NCI-H1417 treated with DMSO at 0.1 percent for 48 hours (cell line): ENCODE measurements at places on chromosomes 11 and 22.

DNA sequence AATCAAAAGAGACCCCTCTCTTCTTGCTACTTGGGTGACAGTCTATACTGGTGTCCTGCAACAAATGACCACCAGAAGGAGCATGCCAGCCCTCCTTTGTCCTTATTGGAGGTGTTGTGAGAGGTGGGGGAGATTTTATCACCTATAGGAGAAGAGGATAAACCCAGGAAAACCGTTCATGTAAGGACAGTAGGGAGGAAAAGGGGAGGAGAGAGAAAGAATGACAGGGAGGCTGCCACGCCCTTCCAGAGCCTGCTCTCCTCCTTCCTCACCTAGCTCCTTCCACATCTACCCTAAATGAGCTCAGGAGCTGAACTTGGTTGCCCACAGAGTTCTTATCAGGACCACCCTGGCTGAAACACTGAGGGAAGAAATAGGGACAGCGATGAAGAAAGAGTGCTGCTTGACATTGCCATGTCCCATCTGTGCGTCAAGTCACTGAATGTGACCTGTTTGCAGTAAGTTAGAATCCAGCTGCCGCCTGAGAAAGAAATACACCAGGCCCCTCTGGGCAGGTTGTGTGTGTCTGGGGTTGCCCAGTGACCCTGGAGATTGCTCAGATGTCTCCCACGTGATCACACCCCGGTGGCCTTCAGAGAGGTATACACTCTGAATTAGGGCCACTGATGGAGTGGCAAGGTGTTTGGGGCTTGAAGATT lies 40.4 kb upstream of the ETS1 start:
- no peak for DNase-seq

DNA sequence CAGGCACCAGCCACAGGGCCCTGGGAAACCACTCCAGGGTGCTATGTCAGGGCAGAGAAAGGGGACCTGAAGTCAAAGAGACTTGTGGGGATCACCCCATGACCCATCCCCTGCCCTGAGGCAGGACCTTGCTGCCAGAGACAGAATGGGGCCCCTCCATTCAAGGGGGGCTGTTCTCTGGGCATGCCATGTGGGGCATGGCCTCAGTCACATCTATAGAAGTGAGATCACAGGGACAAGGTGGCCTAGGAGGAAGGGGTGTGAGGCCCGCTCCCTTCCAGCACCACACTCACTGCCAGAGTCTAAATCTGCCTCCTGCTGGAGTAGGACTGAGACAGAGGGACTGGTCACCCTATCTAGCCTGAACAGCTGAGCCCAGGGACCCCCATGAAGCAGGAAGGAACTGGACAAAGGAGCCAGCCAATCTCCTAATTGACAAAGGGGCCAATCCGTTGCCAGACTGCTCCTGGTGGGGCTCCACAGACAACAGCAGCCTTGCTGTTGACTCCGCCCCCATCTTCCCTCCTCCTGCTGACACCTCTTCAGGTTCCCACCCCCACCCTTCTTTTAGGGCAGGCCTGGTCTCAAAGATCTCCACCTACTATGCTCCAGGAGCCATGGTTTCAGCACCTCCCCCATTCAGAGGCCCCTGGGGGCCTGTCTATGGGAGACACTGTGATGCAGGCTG lies 26.0 kb downstream of the NEAT1 start:
- DNase-seq, result no peak

DNA sequence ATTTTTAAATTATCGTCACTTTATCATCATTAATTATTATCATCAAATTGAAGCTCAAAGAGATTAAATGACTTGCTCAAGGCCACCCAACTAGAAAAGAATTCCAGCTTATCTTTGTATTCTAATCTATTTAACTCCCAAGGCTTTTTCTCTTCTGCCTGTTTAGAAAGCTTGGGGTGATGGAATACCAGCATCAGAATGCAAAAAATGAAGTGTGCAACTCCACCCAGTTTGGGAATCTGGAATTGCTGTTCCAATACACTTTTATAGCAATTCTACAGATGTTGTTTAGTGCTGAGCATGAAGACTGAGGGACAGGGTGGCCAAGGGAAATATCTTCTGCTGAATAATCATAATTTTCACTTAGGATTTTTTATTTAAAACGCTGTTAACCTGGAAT lies 97.2 kb upstream of the FIBIN start:
- DNase-seq, result no peak

DNA sequence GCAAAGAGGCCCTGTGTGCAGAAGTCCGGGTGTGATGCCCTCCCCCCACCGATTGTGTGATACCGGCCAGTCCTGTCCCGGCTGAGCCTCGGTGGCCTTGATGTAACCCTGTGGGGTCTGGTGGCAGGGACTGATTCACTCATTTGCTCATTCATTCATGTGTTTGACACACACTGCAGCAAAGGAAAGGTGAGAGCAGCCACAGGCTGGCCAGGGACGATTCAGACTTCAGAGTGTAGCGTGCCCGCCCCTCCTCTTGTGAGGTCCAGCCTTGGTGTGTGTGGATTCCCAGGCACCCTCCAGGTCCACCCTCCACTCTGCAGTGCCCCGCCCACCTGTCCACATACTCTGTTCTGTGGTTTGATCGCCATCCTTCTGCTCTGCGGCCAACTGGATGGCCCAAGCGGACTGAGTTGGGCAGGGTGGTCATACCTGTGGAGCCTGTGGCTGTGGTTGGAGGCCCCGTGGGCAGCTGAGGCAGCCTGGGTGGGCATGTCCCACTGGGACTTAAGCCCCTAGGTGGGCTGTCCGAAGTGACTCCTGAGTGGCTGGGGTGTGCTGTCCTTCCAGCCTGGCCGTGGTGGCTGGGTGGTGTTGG lies 58.0 kb upstream of the CCDC188 start:
- no peak for DNase-seq

- DNase-seq, result no peak
Observed at GRCh38 chr11:47131136-47131535, 45.5 kb downstream of the ARFGAP2 start.

DNA sequence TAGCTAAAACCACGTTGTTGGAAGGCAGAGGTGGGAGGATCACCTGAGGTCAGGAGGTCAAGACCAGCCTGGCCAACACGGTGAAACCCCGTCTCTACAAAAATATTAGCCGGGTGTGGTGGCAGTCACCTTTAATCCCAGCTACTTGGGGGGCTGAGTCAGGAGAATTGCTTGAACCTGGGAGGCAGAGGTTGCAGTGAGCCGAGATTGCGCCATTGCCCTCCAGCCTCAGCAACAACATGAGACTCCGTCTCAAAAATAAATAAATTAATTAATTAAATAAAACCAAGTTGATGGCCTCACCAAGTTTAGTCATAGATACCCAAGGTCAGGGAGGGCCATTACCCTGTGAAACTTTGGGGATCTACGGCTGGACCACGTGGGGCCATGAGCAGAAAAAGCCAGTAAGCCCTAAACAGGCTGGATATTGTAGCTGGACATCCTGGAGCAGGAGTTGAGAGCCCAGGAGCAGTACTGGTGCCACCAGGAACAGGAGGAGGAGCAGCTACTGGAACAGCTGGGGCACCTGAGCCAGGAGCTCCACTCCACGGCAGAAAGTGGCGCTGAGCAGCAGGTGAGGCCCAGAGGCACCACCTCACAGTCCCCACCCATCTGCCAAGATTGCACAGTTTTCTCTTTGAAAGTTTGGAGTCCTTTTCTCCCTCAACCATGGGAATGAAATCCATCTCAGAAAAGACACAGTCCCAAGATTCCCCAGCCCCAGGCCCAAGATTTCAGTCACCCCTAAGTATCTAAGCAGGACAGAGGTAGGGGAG lies 50.5 kb downstream of the BTG4 start:
- no peak for DNase-seq

DNA sequence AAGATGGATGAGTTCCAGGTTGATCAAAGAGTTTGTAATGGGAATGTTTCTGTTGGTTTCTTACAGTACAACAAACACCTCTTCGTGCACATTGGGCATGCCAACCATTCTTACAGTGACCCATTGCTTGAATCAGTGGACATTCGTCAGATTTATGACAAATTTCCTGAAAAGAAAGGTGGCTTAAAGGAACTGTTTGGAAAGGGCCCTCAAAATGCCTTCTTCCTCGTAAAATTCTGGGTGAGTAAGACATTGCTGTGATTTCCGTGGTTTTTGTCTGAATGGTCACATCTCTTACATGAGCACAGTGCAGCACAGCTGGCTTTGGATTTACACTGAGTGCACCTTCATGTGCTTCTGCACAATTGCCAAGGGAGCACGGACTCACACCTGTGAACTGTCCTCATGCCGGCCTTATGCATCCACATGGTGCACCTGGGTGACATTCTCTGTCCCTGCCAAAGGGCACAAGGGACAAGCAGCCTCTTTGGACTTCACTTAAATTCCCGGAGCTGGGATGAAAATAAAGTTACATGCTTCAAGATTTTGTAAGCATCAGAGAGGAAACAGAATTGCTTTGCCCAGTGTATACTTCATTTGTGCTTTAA lies 107.1 kb upstream of the RASSF10 start:
- DNase-seq, result no peak

DNA sequence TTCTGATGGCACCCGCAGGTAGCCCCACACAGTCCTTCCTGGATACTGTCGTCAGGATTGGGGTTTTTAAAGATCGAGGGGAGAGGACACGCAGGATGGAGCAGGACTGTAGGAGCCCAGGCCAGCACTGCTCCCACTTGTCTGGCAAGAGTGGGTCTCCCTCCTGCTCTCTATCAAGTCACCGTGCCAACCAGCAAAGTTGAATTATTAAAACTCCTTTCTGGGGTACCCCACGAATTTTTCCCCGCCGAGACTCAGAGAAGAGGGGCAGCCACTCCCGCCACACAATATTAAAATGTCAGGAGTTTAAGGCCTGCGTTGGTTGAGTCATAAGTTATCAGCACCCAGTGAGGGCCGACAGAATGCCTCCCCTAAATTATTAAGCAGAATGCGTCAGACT lies 10.1 kb downstream of the LMO1 start:
- no peak for DNase-seq

DNA sequence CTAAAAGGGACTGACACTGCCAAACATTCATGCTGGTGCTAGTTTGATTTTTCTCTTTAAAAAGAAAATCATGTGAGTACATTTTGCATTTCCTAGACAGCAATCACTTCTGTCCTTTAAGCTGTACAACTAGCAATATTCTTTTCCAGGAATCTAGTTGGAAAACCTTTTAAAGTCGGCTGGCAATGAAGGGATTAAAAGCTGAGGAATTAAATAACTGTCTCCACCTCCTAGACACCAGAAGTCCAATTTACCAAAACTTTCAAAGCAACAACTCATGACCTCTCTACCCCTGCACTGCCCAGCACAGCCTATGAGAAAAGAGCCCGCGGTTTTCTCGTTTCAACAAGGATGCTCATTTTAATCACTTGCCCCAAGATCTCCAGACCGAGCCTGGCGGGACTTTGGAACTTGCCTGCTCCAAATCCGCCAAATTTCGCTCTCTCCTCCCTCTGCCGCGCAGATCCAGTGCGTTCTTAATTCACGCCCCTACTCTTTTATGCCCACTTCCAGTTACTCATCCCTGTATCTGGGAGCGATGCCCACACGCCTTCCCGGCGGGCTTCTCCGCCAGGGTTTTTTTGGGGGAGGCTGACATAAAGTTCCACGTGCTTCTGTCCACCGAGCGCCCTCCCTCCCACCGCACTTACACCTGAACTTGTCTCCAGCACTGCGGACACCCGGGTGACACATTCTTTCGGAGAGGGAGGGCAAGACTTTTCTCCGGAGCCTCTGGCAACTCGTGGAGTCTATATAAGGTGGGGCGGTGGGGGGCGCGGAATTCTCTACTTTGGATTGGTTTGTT lies 2.5 kb downstream of the MPPED2 start:
- DNase-seq, result no peak

DNA sequence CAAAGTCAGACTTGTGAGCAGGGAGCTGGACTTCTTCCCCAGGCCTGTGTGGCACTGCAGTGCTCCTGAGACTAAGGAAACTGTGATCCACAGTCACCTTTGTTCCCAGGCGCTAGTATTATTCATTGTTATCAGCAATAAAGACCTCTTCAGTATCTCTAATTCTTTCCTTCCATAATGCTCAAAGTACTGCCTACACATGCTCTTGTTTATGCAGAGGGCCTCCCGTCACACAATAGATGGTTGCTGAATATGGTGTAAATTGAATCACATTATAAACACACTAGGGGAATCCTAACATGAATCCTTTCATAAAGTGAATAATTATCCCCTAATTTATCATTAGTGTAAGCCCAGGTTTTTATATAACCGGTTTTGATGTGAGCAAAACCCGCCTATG lies 493.3 kb downstream of the BUD13 start:
- no peak for DNase-seq

DNA sequence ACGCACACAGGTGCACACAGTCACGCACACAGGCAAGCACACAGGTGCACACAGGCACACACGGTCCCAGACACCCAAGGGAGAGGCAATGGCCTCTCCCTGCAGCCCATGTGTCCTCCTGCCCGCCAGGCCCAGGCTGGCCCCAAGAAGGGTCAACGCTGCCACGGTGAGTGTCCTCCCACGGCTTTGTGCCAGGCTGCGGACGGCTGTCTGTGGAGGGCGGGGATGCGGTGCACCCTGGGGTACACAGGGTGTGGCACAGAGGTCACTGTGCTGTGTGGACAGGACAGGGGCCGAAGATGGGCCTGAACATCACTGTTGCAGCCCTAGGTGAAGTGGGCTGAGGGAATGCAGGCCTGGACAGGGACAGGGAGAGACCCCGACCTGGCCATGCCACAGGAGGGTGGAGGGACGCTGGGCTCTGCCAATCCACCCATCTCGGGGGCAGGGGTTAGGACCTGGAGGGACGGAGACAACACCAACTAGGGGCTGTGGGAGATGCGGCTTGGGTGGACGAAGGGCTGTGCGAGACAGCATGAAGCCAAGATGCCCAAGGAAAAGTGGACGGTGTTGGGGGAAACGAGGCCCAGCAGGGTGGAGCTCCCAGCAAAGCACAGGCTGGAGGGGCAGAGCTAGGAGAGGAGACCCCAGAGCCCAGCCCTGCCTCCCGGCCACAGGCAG lies 523.8 kb downstream of the BRD1 start:
- DNase-seq, result no peak

DNA sequence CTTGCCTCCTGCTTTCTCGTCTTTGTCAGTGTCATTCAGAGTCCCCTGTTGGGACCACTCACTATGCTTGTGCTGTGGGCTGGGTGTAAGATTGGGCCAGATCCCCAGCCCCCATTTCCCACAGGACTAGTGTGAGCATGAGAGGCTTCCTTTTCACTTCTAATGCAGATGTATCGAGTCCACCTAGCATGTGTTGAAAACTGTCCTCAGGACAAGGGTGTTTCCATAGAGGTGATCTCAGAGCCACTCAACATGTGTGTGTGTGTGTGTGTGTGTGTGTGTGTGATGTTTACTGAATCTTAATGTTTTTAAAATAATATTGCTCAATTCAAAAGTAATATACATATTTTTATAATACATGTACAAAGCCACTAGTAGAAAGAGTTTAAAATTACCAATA lies 11.4 kb upstream of the CD44 start:
- no peak for DNase-seq
